ENCODE measurements at places on chromosomes 4 and X. TPM values are rescaled to one million over a fixed set of nuclear protein-coding genes. Genes with fewer than 3 reads are reported as not detected.

Gene MAGED4
- total RNA-seq = not detected

Gene GPM6B
- 3.9 TPM for total RNA-seq

Gene HSD17B10
- 76.8 TPM for total RNA-seq

Gene SMIM31
- total RNA-seq = not detected

Gene BEX2
- 2.5 TPM for total RNA-seq

Gene GNRHR
- total RNA-seq = not detected

Gene CFI
- 4.3 TPM for total RNA-seq

Gene WWC2
- total RNA-seq = 12.6 TPM

Gene REST
- 18.8 TPM for total RNA-seq

Gene ADH1B
- 71.8 TPM for total RNA-seq

Gene GABRG1
- not detected for total RNA-seq

Gene PARM1
- 5.2 TPM for total RNA-seq

Gene PDZD4
- 0.50 TPM for total RNA-seq

Gene ADH6
- total RNA-seq = not detected

Gene MAGEB2
- total RNA-seq = not detected

Gene NMU
- total RNA-seq = not detected

Gene GPR34
- 4.3 TPM for total RNA-seq

Gene ARSJ
- 0.30 TPM for total RNA-seq

Gene CUL4B
- total RNA-seq = 11.2 TPM

Gene GYG2
- 0.52 TPM for total RNA-seq

Gene UGT2B10
- total RNA-seq = not detected

Gene CXCL9
- total RNA-seq = 0.51 TPM

Gene TSPAN7
- 234 TPM for total RNA-seq

Gene DCAF12L2
- 0.10 TPM for total RNA-seq

Gene TASL
- total RNA-seq = 0.34 TPM

Gene POF1B
- not detected for total RNA-seq

All from psoas muscle (tissue), 8 donors.